ENCODE measurements at places on chromosomes 6 and 20.

- DNase-seq = no peak
These were observed 239.4 kb downstream of the PHACTR1 start for GRCh38 chr6:12955956-12956355.

DNA sequence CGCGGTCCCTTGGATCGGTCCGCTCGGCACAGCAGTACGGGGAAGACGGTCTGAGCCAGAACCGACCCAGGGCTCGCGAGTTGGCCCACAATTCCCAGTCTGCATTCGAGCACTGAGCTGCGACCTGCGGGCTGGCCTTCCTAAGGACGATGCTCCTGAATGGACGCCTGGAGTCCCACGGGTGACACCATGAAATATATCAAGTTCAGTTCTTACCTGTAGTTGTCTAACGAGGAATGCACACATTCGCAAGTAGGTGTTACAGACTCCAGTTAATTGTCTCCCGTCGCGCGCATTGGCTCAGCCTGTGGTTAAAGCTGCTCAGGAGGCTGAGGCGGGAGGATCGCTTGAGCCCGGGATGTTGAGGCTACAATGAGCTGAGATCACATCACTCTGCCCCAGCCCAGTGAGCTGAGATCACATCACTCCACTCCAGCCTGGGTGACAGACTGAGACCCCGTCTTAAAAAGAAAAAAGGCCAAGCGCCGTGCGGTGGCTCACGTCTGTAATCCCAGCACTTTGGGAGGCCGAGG lies 802 bp downstream of the PEX7 start:
- peak; percentile 22 for DNase-seq

GRCh38 chr6:152135755-152136448 lies 328.4 kb downstream of the ESR1 start:
- no peak for DNase-seq

- DNase-seq = no peak
These were observed 85.3 kb downstream of the TBC1D7 start for GRCh38 chr6:13243033-13243432.

DNA sequence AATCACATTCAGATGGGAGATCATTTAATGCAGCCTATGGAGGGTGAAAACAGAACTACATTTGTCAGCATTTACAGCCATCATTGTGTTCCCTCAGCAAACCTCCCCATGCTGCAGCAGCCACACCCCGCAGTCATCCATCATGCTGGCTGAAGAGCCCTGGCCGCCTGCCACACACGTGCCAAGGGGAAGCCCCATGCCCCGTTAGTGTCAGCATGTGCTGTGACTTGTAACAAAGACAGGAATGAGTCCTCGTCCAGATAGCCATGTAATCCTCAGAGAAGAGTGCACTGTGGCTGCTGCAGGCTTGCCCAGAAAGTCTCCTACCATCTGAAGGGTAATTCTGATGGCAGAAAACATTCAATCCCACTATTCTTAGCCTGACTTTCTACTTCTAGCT lies 1097.8 kb downstream of the KIF16B start:
- DNase-seq = peak; percentile 12

DNA sequence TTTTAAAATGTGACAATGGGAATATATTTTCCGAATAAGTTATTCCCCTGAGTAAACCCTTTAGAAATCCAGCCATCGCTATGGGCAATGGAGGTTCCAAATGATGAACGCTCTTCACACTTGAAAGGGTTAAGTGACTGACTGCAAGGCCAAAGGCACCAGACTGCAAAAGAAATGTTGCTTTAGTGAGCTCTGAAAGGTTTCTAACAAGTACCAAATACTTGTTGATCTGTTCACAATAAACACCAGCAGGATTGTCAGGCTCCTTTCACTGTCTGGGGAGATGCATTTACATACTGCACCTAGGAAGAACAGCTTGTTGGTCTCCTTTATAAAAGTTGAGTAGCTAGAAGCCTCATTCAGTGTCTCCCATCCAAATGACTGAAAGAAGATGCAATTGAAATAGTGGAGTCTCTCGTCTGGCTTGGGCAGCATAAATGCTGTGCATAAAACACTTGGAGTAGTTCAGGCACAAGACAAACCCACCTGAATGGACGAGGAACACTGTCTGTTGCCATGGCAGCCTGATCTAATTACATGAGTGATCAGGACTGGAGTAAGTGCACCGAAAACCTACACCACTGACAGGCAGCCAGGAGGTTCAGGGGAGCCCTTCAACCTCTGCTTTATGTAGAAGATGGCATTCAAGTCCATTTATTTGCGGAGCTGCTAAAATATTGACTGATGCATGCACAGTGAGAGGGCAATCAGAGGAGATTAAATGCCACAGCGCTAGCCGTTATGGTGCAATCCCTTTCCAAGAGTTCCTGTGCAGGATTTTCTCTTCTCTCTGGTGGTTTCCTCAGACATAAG lies 2.9 kb downstream of the ATXN1 start:
- peak; percentile 41 for DNase-seq

DNA sequence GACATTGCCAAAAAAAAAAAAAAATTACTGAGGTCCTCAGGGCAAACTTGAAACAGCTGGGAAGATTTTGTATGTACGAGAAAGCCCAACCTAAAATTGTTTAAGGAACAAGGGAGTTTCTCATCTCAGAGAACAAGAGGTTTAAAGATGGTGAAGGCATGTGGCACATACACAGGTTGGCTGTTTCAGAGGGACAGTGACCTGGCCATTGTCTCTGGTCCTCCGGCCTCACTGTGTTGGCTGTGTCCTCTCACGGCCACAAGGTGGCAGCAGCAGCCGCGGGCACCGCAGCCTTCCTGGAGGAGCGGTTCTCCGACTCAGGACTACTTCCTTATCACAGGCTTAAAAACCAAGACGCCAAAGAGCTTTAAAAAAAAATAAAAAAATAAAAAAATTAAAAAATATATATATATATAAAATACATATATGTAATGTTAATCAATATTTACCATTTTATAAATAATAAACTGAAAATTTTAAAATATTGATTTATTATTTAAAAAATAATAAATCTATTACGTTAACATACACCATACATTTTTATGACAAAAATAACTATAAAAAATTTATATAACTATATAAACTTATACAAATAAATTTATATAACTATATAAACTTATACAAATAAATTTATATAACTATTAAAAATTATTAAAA lies 52.8 kb downstream of the GTF2H5 start:
- DNase-seq = peak; percentile 63

DNA sequence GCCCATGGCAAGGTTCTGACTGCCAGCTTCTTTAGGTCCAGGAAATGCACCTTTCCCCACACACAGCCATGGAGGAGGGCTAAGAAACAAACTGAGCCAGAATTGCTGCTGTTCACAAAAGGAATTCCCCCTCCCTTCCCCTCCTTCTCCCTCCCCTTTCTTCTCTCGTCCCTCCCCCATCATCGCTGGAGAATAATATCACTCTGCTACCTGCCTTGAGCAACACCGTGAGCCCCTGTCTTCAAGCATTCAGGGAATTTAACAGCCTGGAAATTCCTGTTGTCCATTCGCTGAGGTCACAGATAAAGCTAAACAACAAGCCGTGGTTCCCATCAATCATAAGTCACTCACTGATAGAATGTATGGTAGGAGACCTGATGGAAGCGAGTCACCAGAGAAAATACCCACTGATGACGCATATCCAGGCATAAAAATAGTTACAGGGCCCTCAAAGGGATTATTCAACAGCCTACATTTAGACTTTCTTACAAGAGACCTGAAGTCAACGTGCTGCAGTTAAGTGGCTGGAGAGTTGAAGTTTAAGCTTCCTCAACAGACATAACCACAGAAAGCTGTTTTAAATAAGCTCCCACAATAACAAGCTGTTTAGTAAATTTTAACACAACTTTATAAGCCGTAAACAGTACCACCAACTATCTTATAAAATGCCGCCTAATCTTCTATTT lies 59.7 kb downstream of the HIVEP2 start:
- DNase-seq = no peak

GRCh38 chr6:105771313-105771970 lies 314.7 kb upstream of the PRDM1 start:
- no peak for DNase-seq

DNA sequence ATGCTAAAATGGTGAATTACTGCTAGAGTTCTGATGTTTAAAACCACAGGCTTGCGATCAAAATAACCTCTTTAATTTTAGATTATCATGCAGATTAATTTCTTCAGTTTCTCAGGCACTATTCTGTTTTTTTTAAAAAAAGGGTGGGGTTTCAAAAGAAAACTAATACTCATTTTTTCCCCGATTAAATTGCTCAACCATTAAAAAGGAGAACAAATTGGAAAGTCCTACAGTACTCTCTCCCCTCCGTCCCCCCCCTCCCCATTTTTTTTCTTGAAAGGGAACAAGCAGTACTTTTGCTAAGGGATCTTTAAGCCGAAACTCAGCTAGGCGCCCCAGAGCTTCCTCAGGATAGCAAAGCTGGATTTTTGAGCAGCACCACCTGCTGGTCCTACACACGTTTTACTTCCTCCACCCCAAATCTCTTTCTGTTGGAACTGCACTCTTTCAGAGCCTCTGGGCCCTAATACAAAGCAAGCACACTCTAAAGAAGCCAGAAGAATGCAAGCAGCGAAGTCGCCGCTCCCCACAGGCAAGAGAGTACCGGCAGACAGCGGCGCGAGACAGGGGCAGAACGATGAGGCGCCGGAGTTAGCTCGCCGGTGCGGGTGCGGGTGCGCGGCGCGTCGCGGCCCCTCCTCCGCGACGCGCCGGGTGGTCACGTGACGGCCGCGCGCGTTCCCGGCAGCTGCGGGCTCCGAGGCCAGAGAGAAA lies at the start of gene RNF146:
Gene RNF146, plus strand, starts transcription at position 687 of the 714 bp plus-strand sequence. CDS start 13,475 bp downstream, outside the sequence.
- peak; percentile 67 for DNase-seq

DNA sequence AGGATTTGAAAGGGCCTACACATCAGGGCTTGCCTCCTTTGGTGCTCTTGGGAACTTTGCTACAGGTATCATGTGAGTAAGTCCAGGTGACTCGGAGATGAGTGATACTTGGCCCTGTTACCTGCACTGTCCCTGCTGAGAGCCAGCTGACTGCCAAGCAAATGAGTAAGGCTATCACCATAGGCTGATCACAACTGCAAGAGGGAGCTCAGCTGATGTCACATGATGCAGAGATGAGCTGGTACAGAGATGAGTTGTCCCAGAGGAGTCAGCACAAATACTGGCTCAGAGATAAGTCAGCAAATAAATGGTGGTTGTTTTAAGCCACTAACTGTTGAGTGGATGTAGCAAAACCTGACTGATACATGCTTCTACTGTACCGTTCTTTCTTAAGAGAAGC lies 41.4 kb downstream of the LAMP5 start:
- DNase-seq = no peak

DNA sequence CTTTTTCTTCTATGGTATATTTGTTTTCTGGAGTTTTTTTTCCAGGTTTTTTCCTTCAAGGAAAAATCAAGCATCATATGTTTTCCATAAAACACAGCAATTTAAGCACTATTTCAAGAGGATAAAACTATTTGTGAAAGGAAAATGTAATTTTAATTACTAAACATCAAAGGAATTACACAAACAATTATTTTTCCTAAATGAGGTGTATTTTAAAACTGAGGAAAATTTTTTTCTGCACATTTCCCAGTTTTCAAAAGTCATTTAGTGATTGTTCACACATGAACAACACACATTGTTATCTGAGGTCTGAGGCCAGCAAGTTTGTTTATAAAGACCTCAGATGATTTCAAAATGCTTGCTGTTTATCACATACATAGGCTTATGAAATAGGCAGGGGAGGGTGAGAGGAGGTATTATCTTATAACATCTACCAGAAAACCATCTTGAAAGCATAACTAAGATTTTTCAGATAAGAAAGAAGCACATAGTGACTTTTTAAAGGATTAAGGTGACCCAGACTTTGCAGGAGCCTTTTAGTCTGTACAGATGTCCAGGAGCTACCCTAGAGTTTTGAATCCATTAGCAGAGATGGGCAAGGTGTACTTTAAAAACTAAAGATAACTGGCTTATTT lies 381.6 kb downstream of the GJA1 start:
- no peak for DNase-seq

DNA sequence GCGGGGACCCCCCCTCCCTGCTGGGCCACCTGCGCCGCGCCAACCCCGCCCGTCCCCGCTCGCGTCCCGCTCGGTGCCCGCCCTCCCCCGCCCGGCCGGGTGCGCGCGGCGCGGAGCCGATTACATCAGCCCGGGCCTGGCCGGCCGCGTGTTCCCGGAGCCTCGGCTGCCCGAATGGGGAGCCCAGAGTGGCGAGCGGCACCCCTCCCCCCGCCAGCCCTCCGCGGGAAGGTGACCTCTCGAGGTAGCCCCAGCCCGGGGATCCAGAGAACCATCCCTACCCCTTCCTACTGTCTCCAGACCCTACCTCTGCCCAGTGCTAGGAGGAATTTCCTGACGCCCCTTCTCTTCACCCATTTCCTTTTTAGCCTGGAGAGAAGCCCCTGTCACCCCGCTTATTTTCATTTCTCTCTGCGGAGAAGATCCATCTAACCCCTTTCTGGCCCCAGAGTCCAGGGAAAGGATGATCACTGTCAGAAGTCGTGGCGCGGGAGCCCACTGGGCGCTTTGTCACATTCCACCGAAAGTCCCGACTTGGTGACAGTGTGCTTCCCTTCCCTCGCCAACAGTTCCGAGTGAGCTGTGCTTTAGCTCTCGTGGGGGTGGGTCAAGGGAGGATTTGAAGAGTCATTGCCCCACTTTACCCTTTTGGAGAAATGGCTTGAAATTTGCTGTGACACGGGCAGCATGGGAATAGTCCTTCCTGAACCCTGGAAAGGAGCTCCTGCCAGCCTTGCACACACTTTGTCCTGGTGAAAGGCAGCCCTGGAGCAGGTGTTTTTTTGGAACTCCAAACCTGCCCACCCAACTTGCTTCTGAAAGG lies 2.1 kb downstream of the VEGFA start:
- peak; percentile 36 for DNase-seq
